ENCODE measurements at places on chromosomes 2 and 18.

DNA sequence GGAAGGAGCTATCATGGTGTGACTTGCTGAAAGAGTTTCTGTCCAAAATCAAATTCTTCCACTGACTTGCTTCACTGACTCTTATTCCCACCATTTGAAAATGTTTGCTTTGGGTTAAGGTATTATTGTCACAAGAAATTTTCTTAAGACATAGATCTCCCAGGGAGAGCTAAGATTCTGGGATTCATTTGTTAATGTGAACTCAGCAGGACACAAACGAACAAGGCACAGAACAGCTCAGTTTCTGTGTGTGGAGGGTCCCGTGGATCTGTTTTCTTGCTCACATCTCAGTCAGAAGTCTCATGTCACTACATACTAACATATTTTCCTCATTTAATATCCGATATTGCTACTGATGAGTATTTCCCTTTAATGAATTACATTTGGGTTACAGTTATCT, 8.2 kb upstream of the HNRNPA3 start:
- no peak for DNase-seq

DNA sequence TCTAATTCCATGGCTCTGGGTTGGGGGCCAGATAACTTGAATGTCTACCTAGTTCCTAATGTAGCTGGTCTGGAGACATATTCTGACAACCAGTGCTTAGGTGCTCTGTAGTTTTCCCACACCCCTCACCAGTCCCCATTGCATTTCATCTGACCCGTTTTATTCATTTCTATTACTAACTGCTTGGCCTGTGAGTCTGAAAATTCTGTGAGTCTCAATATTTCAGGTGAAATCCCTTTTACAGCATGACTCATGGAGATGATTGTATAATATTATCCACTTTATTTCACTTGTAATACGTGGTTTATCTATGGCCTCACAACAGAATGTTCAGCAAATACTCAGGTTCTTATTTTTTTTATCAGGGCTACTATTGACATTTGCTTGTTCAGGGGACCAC, 103.7 kb upstream of the UGP2 start:
- no peak for DNase-seq

DNA sequence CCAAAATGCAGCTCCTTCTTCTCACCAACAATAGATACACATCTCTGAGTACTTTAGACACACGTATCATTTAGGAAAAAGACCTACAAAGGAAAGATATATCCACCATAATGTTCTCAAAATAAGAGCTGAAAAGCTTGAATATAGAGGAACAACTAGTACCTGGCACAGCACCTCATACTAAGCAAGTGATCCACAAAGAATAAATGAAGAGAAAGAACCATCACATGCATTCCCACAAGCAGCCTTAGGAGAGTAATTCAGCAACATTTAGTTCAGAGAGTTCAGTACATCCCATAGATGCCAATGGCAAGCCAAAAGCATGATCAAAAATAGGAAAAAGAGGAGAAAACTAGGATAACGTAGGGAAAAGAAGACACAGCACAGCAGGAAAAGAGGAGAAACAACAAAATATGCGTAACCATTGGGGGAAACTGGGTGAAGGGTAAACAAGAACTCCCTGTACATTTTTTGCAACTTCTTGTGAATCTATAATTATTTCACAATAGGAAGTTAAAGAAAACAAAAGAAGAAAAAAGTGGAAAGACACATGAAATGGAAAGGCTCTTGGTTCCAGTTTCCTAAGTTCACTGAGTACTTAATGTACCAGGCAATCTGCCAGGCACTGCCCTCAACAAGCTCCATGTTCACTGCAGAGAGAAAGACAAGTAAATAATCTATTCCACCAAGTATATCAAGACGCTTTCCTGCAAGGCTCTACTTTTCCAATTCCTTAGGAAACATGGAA, 22.3 kb downstream of the CLASP1 start:
- no peak for DNase-seq

DNA sequence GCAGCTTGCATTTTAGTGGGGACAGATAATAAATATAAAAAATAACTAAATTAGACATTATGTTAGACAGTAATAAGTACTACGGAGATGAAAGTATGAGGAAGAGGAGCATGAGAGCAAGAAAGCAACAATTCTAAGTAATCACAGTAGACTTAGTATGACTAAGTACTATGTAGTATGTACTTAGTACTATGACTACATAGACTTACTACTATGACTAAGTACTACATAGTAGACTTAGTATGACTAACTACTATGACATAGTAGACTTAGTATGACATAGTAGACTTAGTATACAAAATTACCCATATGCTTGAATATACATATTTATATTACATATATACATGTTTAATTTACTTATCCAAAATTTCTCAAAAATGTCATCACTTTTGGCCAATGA, 29.3 kb downstream of the CDH20 start:
- no peak for DNase-seq

- DNase-seq, result no peak
Observed at GRCh38 chr18:2572892-2573291, 1.5 kb downstream of the NDC80 start.

GRCh38 chr18:3826021-3826420, 376.0 kb downstream of the TGIF1 start:
- no peak for DNase-seq

GRCh38 chr2:141529659-141530058, 601.2 kb downstream of the LRP1B start:
- no peak for DNase-seq

GRCh38 chr2:9467687-9468086, 6.7 kb upstream of the IAH1 start:
- no peak for DNase-seq

Data from activated CD8-positive, alpha-beta memory T cell treated with anti-CD3 and anti-CD28 coated beads, Interleukin-2, amount 50 U/mL, for 4 hours (primary cell).